ENCODE measurements at places on chromosomes 1 and 21.

- DNase-seq = no peak
These were observed 190.0 kb upstream of the EDN2 start for GRCh38 chr1:41674522-41674921.

DNA sequence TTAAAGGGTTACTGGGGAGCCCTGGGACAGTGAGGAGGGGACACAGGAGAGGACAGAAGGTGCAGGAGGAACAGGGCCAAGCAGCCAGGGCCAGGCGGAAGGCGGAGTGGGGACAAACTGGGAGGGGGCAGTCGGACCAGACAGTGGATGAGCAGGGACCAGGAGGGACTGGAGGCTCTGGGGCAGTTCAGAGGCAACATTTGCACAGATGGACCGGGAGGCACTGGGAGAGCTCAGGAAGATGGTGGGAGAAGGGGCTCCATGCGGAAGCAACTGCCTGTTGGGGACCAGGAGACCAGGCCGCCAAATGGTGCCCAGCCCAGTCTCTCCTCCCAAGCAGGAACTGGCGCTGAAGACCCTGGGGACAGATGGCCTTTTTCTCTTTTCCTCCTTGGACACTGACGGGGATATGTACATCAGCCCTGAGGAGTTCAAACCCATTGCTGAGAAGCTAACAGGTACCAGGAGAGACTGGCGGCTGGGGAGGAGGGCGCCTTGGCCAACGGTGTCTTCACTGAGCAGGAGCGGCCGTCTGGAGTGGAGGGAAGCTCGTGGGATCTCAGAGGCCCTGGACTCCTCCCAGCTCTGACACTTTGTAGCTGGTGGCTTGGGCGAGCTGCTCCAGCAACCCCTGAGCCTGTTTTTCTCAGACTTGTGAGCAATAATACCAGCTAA, 847 bp downstream of the SELENON start:
- DNase-seq = no peak

GRCh38 chr1:230301822-230302221, 124.3 kb downstream of the PGBD5 start:
- DNase-seq = no peak

DNA sequence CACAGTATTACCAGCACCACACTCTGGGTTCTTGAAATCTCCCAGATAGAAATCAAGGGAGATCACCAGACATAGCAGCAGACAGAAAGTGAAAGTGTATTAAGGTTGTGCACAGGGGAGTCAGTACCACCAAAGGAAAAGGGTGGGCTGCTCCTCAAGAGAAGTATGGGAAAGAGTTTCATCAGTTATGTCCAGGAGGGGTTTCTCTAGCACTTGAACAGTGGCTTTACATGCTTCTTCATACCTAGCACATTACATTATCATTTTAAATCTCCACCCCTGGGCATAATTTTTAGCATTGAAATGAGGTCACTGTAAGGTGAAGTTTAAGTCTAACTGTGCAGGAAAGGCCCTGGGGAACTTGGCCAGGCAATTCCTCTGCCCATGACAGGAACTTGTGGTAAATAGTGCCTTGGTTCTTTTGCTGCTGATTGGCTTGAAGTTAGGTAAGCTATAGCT, 601.0 kb downstream of the NUF2 start:
- no peak for DNase-seq

- DNase-seq = no peak
These were observed 45.9 kb upstream of the KIF26B start for GRCh38 chr1:245108909-245109308.

DNA sequence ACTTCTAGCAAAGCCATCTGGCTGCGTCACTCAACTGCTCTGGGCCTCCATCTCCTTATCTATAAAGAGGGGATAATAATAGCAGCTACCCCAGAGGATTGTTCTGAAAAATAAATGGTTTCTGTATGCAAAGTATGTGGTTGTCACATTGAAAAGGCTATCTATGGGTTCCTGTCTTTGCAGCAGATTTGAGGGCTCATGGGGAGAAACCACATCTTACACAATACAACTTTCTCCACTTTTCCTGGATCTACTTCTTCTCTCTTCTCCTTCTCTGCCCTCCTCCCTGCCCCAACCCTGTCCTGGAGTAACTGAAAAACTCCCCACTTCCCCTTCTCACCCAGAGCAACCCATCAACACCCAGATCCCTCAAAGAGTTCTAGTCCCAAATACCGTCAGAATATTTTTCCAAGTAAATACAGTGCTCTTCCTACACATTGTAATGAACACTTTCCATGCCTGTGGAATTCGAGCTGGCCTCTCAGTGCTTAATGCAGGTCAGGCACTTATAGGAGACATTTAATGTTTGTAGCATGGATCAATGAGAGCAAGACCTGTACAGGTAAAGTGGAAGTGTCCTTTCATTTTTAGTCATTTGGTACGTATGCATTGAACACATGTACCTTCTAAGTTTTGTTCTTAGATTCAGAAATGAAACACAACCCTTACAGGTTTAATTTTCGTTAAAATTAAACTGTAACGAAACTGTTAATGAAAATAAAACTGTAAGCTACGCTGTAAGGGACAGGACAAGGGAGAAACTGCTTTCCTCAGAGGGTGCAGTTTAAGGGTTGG, 131.9 kb downstream of the AK5 start:
- no peak for DNase-seq

Data from activated T-cell treated with anti-CD3 and anti-CD28 coated beads, Interleukin-2, amount 50 U/mL, for 72 hours (primary cell).